ENCODE measurements at places on chromosomes 5 and 9.
A peak's percentile ranks its signal among the peaks of the same experiment; 100 is the strongest.

GRCh38 chr9:133880851-133881661 is 111.1 kb downstream of the VAV2 start:
- DNase-seq: no peak

- DNase-seq: no peak
Measured at GRCh38 chr5:133368916-133369783, 243.2 kb downstream of the FSTL4 start.

DNA sequence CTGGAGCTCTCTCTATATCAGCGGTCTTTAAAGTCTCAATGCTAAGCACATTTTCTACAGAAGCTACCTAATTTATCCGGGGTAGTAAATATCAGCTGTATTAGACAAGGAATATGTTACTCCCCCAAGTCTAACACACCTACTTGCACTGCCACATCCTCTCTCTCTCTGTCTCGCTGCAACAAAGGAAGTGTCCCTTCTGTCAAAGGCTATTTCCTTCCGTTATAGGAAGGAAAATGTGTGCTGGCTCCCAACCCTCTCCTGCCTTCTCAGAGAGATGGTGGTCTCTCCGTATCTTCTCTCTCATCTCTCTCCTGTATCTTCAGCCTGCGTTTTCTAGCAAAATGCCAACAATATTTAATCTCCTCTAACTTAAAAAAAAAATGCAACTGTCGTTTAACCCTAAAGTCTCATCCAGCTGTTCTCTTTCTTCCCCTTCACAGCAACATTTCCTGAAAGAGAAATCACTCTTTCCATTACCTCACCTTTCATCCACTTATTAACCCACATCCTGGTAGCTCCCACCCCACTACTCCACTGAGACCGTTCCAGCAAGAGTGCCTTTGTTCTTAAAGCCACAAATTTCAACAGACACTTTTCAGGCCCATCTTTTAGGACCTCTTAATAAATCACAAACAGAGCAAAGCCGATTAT is 2.3 kb downstream of the TTF1 start:
- no peak for DNase-seq

- no peak for DNase-seq
Measured at GRCh38 chr5:79074641-79075040, 5.1 kb downstream of the BHMT2 start.

GRCh38 chr5:98783051-98783649 is 9.7 kb downstream of the RGMB start:
- DNase-seq: no peak

DNA sequence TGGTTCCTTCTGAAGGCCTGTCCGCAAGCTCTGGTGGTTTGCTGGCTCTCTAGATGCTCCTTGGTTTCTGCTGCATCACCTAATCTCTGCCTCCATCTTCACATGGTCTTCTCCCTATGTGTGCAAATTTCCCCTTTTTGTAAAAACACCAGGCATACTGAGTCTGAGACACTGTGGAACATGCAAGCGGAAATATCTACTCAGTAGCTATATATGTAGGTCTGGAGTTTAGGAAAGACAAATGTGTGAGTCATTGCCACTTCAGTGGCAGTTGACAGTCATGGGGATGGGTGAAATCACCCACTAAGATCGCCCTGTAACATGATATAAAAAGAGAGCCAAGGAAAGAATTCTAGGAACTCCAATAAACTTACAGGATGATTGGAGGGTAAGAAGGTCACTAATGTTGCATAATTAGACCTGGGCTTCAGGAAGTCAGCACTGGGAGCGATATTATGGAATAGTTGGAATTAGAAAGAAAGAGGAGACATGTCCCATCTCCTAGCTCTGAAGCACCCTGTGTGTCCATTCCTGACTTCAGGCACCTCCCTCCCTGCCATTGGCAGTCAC is 22.7 kb upstream of the UBLCP1 start:
- no peak for DNase-seq

GRCh38 chr9:136531904-136532798 is 13.7 kb downstream of the NOTCH1 start:
- no peak for DNase-seq

GRCh38 chr9:133258061-133259015 is 16.7 kb downstream of the ABO start:
- no peak for DNase-seq

- no peak for DNase-seq
Measured at GRCh38 chr5:65121880-65122436, 353.2 kb downstream of the CWC27 start.

DNA sequence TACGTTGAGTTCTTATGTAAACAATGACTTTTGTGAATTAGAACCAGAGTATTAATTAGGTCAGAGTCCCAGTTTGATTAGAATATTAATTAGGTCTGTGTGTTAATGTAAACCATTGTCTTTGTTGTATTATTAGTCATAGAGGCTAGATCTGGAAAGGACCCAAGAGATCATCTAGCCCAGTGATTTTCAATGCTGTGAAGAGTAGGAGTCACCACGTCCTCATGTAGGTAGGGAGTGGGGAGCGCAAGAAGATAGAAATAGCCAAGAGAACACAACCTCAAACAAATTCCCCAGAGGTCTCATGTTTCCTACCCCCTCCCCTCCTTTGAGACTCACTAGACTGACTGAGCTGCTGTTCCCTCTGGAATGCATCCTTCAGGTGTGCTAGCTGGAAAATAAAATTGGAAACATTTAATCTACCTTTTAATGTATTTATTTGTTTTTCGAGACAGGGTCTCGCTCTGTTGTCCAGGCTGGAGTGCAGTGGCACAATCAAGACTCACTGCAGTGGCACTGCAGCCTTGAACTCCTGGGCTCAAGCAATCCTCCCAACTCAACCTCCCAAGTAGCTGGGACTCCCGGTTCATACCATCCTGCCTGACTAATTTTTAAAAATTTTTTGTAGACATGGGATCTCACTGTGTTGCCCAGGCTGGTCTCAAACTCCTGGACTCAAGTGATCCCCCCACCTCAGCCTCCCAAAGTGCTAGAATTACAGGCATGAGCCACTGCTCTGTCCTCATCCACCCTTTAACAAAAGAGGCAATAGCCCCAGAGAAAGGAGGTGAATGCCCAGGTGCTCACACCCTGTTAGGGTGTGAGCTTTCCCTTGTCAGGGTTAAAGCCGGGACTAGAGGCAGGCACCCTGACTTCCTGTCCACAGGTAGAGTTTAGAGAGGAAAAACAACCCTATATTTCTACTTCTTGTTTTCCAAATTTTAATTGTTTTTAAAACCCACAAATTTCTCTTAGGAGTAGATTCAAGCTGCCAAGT is 92.9 kb downstream of the INIP start:
- DNase-seq: no peak

DNA sequence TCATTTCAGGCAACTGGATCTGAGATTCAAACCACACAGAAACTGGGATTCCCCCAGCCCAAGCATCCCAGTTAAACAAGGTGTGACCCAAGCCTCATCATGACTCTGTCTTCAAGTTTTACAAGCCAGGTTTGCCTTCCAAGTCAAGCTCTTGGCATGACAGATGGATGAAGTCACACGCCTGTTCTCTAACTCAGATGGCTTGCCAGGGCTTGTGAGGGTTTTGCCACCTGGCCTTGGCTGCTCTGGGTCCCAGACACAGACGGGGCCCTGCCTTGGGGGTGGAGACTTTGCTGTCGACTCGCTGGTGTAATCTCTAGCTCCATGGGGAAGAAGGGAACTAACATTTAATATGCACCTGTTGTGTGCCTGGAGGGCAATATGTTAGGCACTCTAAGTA is 95.8 kb upstream of the RARS1 start:
- DNase-seq: no peak

GRCh38 chr9:20208961-20209371 is 413.3 kb downstream of the MLLT3 start:
- DNase-seq: no peak

DNA sequence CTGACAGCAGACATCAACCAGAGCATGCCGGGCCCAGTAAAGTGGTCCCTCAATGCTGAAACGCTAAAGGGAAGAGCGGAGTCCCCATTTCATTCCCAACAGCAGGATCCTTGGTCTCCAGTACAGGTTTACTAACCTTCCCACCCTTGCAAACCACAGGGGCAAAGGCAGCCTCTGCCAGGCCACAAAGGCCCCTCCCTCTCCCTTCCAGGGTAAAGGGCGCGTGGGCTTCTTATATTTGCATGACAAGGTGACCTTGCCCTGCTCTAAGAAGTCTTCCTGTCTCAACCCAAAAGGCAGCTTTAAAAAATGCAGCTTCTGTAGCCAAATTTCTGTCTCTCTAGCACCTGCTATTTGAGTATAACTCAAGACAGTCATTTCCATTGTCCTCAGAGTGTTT is 131.5 kb upstream of the PTCH1 start:
- no peak for DNase-seq

DNA sequence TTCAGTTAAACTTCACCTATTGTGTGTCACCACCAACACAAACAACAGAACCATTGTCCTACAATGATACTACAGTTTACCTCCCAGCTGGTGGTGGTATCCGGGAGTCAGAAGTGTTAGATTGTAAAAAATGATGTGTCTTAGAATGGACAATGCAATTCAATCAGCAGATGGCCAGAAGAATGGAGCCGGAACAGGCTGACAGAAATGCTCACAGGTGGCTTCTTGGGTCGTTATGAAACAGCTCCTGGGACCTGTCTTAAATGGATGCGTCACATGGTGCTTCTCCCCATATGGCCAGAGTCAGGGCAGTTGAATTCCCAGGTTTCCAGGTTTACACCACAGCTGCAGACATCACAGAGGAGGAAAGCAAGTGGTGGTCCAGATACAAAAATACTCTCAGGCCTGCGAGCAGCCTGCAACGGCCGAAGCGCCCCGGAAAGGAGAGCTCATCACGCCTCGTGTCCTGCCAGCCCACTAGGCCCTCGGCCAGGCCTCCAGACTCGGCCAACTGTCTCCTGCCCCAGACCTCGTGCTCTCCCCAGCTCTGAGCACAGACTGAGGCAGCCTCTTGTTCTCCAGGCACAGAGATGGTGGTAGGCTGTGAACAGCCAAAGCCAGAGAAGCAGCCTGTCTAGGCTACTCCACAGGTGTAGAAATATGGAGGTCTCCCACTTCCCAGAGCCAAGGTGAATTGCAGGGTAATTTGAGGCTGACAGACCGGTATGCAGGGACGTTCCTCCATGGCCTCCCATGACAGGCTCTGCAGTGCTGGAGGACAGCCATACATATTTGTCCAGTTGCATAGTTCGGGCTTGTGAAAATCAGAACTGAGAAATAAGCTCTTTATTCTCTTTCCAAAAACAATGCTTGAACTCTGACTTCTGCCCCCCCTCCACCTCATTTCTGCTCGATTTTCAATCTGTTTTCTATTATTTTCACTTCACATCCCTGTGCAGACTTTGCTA is 98.5 kb upstream of the SPATA31C2 start:
- no peak for DNase-seq

GRCh38 chr9:132369421-132369820 is 14.6 kb upstream of the SETX start:
- no peak for DNase-seq

GRCh38 chr5:131067636-131068035 is 97.4 kb downstream of the HINT1 start:
- no peak for DNase-seq

DNA sequence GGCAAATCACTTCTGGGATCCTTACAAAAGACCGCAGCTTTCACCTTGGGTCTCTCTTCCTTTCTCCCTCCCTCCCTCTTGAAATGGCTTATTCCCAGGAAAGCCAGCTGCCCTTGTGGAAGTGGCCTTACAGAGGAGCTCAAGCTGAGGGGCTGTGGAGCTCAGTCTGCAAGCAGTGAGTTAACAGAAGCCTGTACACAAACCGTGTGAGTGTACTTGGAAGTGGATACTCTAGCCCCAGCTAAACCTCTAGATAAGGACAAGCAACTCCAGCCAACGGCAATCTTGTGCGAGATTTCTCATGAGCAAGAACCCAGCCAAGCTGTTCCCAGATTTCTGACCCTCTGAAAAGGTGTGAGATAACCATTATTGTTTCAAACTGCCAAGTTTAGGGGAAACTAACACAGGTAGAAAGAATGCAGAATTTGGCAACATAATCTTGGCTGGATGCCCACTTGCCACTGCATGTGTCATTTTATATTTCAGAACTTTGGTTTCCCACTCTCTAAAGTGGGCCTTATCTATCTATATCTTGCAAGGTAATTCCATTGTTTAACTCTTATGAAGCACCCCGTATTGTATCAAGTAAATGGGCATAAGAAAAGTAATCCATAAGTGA is 85.6 kb downstream of the CDH18 start:
- no peak for DNase-seq

DNA sequence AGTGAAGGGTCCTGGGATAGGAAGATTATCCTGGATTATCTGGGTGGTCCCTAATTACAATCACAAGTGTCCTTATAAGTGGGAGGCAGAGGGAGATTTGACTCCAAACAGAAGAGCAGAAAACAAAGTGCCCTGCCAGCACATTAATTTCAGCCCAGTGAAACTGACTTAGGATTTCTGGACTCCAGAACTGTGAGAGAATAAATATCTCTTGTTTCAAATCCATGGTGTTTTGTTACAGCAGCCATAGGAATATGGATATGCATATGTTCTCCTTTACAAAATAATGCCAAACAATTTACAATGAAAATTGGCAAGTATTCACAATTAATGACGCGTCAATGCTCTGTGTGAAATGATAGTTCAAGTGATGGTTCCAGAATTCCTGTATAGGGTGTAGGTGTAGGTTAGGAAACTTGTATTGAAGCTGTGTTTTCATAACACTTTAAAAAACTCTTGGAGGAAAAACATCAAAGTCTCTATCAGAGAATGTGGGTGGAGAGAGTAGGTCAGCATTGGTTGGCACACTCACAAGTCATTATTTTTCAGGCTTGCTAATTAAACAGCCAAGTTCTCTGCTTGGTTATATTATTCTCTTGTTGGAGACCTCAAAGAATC is 19.9 kb upstream of the PLPP1 start:
- no peak for DNase-seq

- DNase-seq: no peak
Measured at GRCh38 chr5:126656401-126657007, 55.8 kb downstream of the PHAX start.

GRCh38 chr9:35847792-35848572 is 19.0 kb downstream of the TMEM8B start:
- peak; percentile 86 for DNase-seq

- DNase-seq: no peak
Measured at GRCh38 chr5:98282521-98282920, 490.9 kb upstream of the RGMB start.

- no peak for DNase-seq
Measured at GRCh38 chr9:128107468-128108268, 19.9 kb downstream of the PTGES2 start.

GRCh38 chr5:11496137-11496719 is 408.0 kb downstream of the CTNND2 start:
- DNase-seq: no peak

GRCh38 chr9:19748278-19749126 is 40.3 kb downstream of the SLC24A2 start:
- DNase-seq: no peak

GRCh38 chr5:146009020-146009419 is 72.6 kb downstream of the SH3RF2 start:
- DNase-seq: no peak
